Fibroblast of lung (primary cell): ENCODE measurements at places on chromosomes 7 and 10. TPM values are rescaled to one million over a fixed set of nuclear protein-coding genes. Genes with fewer than 3 reads are reported as not detected.

GIMAP5 gene
- total RNA-seq, result not detected in 2 replicates

CFAP70 gene
- total RNA-seq, result 1.0 and 1.3 TPM in 2 replicates

SHH gene
- total RNA-seq, result under 0.01 TPM in 2 replicates

AKR1C4 gene
- total RNA-seq, result not detected in 2 replicates

CDC14C gene
- under 0.01 and 0.17 TPM in 2 replicates for total RNA-seq

METTL27 gene
- total RNA-seq, result 4.9 and 15.7 TPM in 2 replicates

CRPPA gene
- total RNA-seq, result 1.0 and 1.5 TPM in 2 replicates

CYP3A7 gene
- total RNA-seq, result 23.9 and 37.8 TPM in 2 replicates

EDRF1 gene
- 21.6 and 25.3 TPM in 2 replicates for total RNA-seq

GOLGA7B gene
- under 0.01 TPM in 1 of 2 replicates, not detected in the other for total RNA-seq

PRSS37 gene
- total RNA-seq, result not detected in 2 replicates

IGF2BP3 gene
- total RNA-seq, result 1.5 and 4.3 TPM in 2 replicates

OR2A5 gene
- total RNA-seq, result not detected in 2 replicates

CYP2C19 gene
- total RNA-seq, result not detected in 2 replicates

IFIT5 gene
- total RNA-seq, result 27.7 and 32.7 TPM in 2 replicates

IRF5 gene
- total RNA-seq, result 0.33 TPM in 1 of 2 replicates, not detected in the other

WDFY4 gene
- under 0.01 and 0.66 TPM in 2 replicates for total RNA-seq

PROSER2 gene
- 1.8 and 2.6 TPM in 2 replicates for total RNA-seq

RARRES2 gene
- 65.6 and 174 TPM in 2 replicates for total RNA-seq

PRF1 gene
- total RNA-seq, result not detected in 2 replicates

IFIT2 gene
- total RNA-seq, result 11.6 and 21.6 TPM in 2 replicates

DNAH11 gene
- total RNA-seq, result under 0.01 and 0.33 TPM in 2 replicates

UNCX gene
- not detected in 2 replicates for total RNA-seq

GIMAP7 gene
- total RNA-seq, result not detected in 2 replicates

TRIM50 gene
- not detected in 2 replicates for total RNA-seq

ZNF425 gene
- 4.6 and 5.4 TPM in 2 replicates for total RNA-seq

ZNF503 gene
- 7.1 and 8.2 TPM in 2 replicates for total RNA-seq

GAD2 gene
- total RNA-seq, result not detected in 2 replicates

BTBD16 gene
- not detected in 2 replicates for total RNA-seq

SPDYE9 gene
- not detected in 2 replicates for total RNA-seq

TACC2 gene
- total RNA-seq, result 4.6 and 7.6 TPM in 2 replicates

PRLHR gene
- total RNA-seq, result not detected in 2 replicates

PKD2L1 gene
- not detected in 2 replicates for total RNA-seq

MOGAT3 gene
- total RNA-seq, result not detected in 2 replicates

DOCK4 gene
- total RNA-seq, result 30.3 and 39.3 TPM in 2 replicates

NODAL gene
- total RNA-seq, result not detected in 2 replicates

H2BK1 gene
- total RNA-seq, result not detected in 2 replicates

EMX2 gene
- not detected in 2 replicates for total RNA-seq

C10orf105 gene
- total RNA-seq, result under 0.01 TPM in 2 replicates

SAP25 gene
- total RNA-seq, result not detected in 2 replicates

ACHE gene
- under 0.01 and 0.26 TPM in 2 replicates for total RNA-seq

SLC39A12 gene
- not detected in 2 replicates for total RNA-seq

CDHR3 gene
- 4.9 and 9.4 TPM in 2 replicates for total RNA-seq

ZKSCAN5 gene
- total RNA-seq, result 13.6 and 17.5 TPM in 2 replicates

HHEX gene
- 3.1 and 3.5 TPM in 2 replicates for total RNA-seq

SFTPA1 gene
- not detected in 2 replicates for total RNA-seq

UFSP1 gene
- 4.0 and 7.7 TPM in 2 replicates for total RNA-seq

MRC1 gene
- under 0.01 TPM in 1 of 2 replicates, not detected in the other for total RNA-seq

CREB5 gene
- 3.1 and 28.4 TPM in 2 replicates for total RNA-seq

SEMA3D gene
- total RNA-seq, result 4.6 and 12.1 TPM in 2 replicates

ZNF25 gene
- 14.6 and 18.5 TPM in 2 replicates for total RNA-seq

AMZ1 gene
- total RNA-seq, result 0.26 and 0.33 TPM in 2 replicates

PAPOLB gene
- total RNA-seq, result under 0.01 TPM in 2 replicates

ACTL6B gene
- total RNA-seq, result not detected in 2 replicates

C10orf143 gene
- 0.51 and 2.0 TPM in 2 replicates for total RNA-seq

STEAP2 gene
- 26.3 and 29.8 TPM in 2 replicates for total RNA-seq

SLC26A5 gene
- total RNA-seq, result not detected in 2 replicates

FBXO24 gene
- total RNA-seq, result 0.33 and 0.51 TPM in 2 replicates

EGR2 gene
- total RNA-seq, result 0.33 and 2.1 TPM in 2 replicates

VPS37D gene
- total RNA-seq, result 6.2 and 6.8 TPM in 2 replicates
